ENCODE measurements at places on chromosomes 1 and 21.
A peak's percentile ranks its signal among the peaks of the same experiment; 100 is the strongest.

- DNase-seq = no peak
Observed at GRCh38 chr1:200292699-200293098, 117.1 kb downstream of the ZNF281 start.

GRCh38 chr1:109307274-109308021, 637 bp upstream of the MYBPHL start:
- no peak for DNase-seq

DNA sequence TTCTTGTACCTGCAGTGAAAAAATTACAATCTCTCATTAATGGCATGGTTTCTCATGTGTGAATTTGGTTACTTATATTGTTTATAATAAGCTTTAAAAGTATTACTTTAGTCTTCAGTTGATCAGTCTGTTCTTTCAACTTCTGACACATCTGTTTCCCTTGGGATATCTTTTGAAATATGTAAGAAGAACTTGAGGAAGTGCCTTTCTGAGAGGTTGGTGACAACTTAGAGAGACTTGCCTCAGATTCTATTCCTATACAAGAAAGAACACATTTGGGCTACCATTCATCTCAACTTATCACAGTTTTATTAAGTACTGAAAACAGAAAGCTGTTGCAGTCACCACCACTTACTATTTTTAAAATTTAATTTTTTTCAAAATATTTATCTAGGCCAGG, 8.1 kb downstream of the AKNAD1 start:
- DNase-seq = no peak

DNA sequence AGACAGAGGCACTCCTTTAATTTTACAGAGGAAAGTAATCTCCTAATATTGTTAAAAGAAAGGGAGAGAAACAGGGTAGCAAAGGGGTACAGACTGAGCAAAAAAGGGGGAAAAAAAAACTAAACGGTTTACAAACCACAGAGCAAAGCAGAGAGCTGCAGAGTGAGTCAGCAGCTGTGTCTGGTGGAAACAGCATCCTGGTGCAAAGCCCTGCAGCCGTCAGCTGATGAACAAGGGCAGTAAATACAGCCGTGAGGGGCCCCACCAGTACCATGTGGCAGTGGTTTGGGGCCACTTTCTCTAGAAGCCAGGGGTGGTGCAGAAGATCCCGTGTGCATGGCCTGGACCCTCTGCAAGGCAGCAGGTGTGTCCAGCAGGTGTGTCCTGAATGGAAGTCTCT, 111.3 kb downstream of the ERG start:
- no peak for DNase-seq

DNA sequence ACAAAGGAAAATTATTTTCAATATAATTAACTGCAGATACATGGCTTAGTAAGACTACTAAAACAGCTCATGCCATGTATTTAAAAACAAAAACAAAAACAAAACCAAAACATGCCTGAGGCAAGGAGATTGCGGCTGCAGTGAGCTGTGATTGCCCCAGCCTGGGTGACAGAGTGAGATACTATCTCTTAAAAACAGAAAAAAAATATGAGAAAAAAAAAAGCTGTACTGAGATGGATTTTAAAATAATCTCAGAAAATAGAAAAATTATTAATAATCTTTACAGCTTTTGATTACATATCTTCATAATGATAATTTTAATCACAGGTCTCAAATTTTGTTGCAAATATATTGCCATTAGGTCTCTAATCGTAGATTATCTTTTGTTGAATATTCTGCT, 24.0 kb upstream of the LIN9 start:
- DNase-seq = no peak

DNA sequence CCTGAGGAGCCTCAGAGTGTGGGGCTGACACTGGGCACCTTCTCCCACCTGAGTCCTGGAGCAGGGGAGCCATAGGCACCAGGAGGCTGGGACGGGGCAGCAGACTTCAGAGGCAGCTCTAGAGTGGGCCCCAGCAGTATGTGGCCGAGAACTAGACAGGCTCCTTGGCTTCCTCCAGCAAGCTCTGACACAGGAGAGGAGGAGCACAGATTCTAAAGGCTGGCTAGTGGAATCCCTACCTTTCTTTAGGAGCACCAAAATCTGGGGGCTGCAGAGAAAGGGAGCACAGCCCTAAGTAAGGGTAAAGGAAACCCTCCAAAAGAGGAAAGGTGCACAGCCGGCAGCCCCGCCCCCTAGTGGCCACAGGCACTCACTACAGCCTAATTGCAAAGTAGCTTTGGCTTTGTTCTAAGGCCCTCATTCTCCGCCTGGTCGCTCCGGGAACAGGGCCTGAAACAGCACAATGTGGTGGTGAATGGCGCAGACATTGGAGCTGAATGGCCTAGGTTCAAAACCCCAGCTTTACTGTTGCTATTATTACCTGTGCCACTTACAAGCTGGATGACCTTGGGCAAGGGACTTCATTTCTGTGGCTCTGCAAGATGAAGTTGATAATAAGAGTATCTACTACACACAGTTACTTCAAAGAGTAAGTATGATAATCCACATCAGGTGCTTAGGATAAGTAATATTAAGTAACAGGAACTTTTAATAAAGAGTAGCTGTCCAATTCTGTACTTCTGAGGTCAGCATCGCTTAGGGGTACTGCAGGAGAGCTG, 8.8 kb upstream of the GUCA2A start:
- DNase-seq = no peak

- no peak for DNase-seq
Observed at GRCh38 chr1:151960780-151961513, 32.7 kb downstream of the S100A10 start.

DNA sequence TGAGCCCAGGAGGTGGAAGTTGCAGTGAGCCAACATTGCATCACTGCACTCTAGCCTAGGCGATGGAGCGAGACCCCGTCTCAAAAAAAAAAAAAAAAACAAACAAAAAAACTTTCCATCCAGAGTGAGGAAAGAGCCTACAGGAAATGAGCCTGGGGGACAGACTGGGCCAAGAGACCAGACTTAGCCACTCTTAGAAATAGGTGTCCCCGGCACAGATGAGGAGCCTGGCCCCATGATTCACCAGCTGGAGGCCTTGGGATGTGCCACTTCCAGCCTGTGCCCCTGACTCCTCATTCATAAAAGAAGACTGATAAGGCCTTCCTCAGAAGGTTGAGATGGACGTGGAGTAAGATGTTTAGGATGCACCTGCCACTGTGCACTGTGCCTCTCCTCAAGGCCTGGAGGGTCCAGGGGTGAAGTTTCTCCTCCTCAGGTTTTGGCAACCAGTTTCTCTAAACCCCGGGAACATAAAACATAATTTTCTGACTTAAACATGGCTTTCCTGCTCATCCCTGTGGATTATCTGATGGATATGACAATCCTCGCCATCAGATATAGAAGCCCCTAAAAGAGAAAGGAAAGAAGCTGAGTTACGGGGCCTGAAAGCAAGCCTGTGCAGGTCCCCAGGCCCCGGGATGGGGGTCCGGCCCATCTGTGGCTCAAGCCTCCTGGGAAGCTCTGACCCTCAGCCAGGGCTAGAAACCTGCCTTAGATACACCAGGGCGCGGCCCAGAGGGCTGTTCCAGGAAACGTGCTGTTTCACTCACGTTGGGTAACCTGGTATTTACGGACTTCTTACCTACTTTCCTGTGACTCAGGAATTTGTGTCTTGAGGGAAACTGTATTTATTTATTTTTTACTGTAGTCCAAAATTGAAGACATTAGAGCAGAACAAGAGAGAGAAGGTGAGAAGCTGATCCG, 26.0 kb downstream of the MX1 start:
- no peak for DNase-seq

DNA sequence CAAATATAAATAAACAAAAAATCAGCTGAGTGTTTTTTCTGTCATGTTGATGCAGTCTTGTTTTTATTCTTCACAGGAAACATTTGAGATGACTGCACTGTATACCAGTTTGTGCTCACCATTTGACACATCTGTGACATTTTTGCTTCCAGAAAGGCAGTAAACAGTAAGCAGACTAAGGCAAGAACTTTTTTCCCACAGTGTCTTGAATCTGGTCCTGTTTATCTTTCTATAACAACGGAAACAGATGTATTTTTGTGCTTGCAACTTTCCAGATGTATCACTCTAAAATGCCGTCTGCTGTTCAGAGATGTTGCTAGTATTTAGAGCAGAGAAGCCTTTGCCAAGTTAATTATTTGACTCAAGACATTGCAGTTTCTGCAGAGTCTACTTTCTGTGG, 105.5 kb downstream of the ZC3H11B start:
- no peak for DNase-seq

DNA sequence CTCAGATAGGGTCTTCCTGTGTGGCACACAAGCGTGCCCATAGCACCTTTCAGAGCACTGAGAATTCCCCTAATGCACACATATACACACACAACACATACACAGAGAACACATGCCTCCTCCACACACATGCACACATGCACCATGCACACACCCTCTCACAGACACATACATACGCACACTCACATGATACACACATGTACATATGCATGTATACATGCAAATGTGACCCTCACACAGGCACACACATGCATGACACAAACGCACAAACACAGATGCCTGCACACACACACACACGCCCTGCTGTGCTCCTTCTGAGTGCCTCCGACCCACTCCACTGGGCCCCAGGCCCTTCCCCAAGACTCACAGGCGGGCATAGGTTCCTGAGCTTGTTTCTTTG, 251.0 kb downstream of the PTPRU start:
- DNase-seq = no peak

DNA sequence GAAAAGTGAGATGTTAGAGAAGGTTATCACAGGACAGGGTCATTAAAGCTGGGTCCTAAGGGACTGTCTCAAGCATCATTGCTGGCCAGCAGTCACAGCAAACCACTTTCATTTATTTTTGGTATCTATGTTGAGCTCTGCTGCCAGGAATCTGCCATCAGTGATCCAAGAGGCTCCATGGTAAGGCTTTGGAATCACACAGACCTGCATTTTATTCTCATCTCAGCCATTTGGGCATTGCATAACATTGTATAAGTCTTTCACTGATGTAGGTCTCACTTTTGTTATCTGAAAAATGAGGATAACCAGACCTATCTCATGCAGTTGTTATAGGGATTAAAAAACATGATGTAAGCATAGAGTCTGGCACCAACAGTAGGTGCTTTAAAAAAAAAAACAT, 77.5 kb downstream of the OMA1 start:
- no peak for DNase-seq

DNA sequence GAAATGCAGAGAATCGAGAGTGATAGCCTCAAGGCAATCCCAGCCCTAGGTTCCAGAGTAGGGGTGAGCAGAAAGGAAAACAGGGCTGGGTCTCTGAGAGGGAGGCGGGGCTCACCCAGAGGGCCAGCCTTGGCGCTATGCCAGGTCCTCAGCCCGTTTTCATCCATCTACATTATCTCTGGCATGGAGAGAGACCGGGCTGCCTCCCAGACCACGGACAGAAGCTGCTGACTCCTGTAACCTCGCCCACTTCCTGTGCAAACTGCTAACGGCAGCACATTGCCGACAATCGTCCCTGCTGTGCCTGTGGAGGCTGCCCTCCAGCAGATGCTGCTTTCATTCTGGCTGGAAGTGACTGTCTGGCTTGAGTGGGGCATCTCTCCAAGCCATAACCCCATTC, 569.1 kb downstream of the NPHP4 start:
- DNase-seq = no peak

GRCh38 chr1:33390542-33390941, 40.4 kb downstream of the PHC2 start:
- peak; percentile 75 for DNase-seq

DNA sequence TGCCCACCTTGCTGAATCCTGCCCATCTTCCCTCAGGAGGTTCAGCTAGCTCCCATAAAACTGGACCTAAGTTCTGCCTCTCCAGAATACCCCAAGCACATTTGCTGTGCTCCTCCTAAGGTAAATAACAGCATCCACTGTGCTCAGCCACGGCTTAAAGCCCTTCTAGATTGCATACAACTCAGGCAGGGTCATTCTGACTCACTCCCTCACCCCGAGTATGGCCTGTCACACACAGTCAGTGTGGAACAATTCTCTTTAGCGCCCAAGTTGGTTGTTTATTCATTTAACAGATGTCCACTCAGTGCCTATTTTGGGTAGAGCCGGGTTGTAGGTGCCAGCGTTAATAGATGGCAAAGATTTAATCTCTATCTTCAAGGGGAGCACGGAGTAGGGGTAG, 147.5 kb upstream of the EDN2 start:
- peak; percentile 55 for DNase-seq

- DNase-seq = no peak
Observed at GRCh38 chr1:214386747-214387146, 105.8 kb downstream of the SMYD2 start.

DNA sequence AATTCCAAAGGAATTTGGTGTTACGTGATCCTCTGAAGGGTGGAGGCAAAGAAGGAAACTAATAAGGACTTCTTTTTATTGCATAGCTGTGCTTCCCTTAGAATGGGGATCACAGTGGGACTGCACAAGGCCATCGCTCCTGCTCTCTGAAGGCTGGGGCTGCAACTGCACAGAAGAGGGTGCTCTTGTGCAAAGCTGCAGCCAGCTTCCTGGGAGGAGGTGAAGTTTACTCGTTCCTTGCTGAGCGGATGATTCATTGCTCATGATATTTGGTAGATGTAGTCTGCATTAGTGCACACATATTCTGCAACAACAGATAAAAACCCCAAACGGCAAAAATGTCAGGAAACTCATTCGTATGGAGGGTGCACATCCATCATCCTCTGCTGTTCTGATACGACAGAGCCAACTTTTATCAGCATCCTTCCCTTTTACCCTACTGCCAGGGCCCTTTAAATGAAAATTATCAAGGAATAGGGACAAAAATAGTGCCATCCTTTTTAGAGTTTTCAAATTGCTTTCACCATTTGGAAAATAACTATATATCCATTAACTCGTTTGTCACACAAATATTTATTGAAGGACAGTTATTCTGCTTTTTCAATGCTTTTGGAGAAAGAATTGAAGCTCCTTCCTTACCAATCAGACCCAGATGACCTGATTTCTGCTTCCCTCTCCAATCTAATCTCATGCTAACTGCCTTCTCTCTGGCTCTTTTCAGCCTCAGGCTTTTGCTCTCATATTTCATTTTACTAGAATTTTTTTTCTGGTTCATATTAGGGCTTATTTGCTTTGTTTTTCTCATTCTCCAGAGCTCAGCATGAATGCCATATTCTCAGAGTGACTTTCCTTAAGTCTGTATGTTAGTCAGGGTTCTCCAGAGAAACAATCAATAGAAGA, 263.6 kb downstream of the DUSP10 start:
- peak; percentile 77 for DNase-seq

- DNase-seq = no peak
Observed at GRCh38 chr21:20023193-20023592, 975.0 kb upstream of the NCAM2 start.

- no peak for DNase-seq
Observed at GRCh38 chr1:29237852-29238619, 1.7 kb downstream of the PTPRU start.

DNA sequence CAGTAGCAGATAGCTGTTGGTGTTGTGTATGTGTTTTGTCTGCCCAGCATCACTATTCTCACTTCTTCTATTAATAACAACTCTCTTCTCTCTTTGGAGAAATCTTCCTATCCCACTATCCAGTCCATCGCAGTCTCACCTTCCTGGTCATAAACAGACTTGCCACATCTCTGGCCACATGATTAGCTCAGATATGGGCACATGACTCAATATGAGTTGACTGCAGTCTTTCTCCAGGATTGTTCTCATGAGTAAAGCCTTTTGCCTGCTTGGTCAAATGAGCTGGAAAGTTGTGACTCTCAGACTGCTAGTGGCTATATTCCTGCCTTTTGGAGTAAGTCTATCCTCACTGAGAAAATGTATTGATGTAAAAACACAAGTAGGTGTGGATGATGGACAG, 32.9 kb upstream of the TADA1 start:
- no peak for DNase-seq
